ENCODE measurements at places on chromosomes 6 and 20.

DNA sequence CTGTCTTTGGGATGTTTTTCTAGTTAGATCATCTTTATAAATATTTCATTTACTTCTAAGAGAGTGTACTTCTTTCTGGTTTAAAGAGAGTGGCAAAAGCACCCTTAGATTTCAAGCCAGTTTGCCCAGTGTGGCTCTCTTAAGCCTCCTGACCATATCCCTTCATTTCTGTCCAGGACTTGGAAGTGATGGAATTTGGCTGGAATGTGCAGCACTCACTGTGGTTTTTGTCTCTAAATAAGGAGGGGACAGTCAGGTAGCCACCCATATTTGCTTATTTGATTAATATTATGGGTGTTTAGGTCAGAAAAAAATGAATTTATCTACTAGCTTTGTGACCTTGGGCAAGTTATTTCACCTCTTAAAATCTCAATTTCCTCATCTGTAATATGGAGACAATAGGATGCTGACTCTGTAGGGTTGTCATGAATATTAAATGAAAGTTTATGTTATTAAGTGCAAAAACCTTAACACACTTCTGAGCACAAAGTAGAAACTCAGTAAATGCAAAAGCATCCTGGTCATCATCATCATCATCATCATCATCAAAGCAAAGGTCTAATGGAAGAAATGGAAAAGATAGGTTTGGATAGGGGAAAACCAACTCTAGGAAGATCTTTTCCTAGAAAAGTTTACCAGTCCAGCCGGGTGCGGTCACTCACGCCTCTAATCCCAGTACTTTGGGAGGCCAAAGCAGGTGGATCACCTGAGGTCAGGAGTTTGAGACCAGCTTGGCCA is 3.1 kb downstream of the CRYBG1 start:
- DNase-seq, result no peak

GRCh38 chr6:22101163-22101562 is 195.7 kb downstream of the PRL start:
- no peak for DNase-seq

DNA sequence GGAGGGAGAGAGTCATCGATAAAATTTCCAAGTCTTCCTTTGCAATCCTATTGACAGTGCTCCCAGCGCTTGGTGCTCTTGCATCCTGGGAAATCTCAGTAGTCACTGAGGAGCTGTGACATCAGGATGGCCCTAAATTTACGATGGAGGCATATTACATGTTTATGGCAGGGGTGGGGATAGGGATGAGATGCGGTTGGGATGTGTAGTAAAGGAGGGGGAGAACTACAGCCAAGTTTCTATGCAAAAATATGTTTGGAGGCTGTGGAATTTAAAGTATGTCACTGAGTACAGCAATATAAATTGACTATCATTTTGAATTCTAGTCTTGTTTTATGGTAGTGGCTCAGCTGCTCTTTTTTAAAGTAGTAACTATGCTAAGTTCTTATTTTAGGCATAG is 544.9 kb downstream of the PKHD1 start:
- DNase-seq, result no peak

DNA sequence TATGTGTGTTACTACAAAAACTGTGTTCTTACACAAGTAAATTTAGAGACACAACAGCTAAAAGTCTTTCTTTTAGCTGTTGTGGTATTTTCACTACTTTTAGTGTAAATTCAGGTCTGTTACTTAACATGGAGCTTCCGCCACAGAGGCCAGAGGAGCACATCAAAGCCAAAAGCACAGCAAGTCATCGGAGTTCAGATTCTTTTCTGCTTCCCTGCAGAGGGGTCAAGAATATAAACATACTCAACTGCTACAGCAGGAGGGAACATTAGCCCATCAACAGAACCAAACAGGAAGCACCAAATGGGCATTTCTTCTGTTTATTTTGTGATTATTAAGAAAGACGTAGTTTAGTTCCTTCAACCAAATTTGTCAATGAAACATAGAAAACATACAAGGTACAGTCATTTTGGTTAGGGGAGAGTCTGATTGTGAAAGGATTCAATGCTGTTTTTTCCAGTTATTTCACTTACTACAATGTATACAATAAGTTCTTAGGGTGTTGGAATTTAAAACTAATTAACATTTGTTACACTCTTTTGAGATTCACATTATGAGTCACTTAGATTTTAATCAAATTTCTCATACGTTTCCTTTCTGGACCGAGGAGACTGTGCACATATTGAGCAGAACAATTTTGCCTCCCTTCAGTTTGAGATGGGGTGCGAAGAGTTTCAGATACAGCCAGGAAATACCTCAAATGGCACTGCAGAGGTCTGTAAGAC is 42.8 kb upstream of the DSE start:
- DNase-seq, result no peak

DNA sequence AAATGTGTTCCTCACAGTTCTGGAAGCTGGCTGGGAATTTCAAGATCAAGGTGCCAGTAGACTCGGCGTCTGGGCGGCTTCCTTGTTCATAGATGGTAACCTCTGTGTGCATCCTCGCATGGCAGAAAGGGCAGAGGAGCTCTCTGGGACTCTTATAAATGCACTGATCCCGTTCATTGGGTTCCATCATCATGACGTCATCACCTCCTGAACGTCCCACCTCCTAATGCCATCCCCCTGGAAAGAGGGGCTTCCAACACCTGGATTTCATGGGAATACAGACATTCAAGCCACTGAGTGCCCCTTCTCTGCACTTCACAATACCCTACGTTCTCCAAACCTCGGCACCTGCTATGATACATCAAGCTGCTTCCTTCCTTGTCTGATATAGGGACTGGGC is 37.5 kb upstream of the THBS2 start:
- no peak for DNase-seq

GRCh38 chr20:64142590-64142989 is 21.7 kb upstream of the MYT1 start:
- DNase-seq, result no peak

Measured in NCI-H1694 treated with DMSO at 0.1 percent for 48 hours (cell line).